ENCODE measurements at places on chromosomes 3 and 15.

DNA sequence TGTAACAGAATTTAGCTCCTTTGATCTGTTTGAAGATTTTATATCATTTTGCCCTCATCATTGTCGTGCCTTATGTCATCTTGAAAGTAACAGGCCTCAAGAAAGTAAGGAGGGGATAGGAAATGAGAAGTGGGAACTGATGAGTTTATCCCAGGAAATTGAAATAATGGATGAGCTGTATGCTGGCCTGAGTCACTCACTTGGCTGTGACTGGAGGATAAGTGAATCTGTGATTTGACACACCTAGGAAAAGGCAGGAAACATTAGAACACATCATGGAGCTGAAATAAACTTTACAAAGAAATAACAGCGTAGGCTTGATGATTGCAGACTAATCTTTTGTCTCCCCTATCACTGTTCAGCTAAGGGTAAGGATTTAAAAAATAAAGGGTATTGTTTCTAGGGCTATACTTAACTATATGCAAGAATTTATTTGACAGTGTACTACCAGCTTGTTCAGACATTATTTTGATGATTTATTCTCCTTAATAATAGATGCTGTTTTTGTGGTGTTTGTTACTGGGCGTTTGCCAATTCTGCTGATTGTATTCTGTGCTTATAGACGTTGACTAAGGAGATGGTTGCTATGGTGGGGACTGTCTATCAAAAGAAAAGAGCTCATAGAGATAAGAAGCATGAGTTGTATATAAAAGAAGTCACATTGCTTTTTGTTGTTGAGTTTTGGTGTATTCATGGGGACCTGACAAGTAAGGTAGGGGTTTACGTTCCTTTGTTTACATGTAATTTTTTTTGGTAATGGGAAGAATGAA, 105.6 kb upstream of the ROPN1 start:
- DNase-seq = no peak

GRCh38 chr15:96165775-96166174, 164.7 kb upstream of the NR2F2 start:
- DNase-seq = no peak

- no peak for DNase-seq
These were observed 44.6 kb downstream of the PLCL2 start for GRCh38 chr3:16929311-16929710.

DNA sequence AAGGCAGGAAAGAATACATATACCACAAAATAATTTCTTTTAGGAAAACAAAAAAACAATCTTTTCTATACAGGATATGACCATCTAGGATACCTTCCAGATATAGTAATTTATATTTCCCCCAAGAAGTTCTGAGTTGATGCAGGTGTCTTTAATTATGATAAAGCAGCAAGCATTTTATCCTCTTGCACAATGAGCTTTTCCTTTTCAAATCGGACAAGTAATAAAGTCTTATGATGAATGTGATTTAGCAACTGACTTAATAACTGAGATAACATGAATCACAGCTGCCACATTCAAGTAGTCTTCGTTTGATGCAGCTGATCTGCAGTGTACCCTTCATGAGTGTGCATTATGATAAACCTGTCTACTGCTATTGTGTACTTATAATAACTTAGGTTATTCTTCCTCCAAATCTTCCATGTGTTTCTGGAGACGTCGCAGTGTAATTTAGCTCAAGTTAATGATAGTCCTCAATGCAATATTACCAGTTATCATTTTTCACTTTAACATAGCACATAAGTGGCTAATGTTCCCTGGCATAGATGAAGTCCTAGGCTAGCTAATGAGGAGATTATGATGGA, 260.3 kb upstream of the MRPL3 start:
- DNase-seq = no peak

DNA sequence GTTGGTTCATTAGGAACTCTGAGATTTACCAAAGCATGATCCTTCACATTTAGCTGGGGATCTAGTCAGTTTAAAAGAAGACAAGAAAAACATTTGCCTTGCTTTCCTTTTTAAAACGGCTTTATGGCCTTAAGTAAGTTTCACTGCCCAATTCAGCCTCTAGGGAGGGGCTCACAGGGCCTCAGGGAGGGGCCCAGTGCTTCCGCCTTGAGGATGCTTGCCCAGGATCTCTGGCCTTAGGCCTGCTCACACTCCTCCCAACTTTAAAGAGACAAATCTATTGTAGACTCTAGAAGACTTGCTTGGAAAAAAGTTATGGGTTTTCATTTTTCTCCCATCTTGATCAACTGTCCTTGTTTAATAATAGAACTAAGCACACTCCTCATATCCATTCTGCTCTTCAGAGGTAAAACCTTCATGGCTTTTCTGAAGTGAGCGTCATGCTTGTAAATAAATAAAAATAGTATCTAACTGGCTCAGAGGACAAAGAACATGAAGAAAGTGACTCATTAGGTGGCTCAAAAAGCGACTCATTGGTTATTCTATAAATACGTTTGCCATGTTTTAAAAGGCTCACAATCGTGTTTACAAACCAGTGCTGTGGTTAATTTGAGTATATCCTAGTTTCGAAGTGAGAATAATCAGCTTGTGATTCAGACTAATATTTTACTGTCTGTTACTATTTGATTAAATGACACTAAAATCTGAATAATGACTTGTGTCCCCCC, 13.7 kb downstream of the PDHB start:
- DNase-seq = no peak

DNA sequence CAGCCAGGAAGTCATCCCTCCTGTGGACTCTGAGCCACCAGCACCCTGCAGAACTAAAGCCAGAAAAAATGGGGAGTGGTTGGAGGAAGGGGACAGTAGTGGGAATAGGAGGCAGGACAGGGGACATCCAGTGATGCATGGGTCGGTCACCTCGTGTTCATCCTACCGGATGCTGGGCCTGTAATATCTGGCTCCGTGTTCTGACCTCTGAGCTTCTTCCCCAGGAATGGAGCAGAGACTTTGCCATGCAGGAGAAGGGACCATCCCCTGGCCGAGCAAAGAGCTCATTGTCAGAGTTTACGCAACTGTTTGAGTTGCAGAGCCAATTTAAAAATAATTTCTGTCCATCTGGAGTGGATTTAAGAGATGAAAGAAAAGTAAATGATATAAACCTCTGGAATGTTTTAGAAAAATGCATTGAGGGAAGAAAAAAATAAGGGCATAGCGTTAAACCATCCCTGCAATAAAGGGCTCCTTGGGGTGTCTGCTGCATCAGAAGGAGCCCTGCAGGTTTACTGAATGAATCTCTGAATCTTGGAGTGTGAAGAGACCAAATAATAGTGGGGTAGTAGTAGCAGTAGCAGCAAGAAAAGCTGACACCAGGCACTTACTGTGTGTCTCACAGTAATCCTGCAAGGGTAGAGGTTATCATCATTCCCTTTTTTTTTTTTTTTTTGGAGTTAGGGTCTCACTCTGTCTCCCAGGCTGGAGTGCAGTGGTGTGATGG, 70.9 kb downstream of the AAGAB start:
- DNase-seq = no peak

- no peak for DNase-seq
These were observed 95.4 kb downstream of the SRGAP3 start for GRCh38 chr3:9153904-9154619.

DNA sequence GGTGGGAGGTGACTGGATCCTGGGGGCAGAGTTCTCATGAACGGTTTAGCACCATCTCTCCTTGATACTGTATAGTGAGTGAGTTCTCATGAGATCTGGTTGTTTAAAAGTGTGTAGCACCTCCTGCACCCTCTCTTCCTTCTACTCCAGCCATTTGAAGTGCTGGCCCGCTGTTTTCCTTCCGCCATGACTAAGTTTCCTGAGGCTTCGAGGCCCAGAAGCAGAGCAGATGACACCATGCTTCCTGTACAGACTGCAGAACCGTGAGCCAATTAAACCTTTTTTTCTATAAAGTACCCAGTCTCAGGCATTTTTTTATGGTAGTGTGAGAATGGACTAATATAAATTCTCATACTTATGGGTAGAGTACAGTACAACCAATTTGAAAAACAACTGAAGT, 123.6 kb upstream of the BHLHE40 start:
- no peak for DNase-seq

DNA sequence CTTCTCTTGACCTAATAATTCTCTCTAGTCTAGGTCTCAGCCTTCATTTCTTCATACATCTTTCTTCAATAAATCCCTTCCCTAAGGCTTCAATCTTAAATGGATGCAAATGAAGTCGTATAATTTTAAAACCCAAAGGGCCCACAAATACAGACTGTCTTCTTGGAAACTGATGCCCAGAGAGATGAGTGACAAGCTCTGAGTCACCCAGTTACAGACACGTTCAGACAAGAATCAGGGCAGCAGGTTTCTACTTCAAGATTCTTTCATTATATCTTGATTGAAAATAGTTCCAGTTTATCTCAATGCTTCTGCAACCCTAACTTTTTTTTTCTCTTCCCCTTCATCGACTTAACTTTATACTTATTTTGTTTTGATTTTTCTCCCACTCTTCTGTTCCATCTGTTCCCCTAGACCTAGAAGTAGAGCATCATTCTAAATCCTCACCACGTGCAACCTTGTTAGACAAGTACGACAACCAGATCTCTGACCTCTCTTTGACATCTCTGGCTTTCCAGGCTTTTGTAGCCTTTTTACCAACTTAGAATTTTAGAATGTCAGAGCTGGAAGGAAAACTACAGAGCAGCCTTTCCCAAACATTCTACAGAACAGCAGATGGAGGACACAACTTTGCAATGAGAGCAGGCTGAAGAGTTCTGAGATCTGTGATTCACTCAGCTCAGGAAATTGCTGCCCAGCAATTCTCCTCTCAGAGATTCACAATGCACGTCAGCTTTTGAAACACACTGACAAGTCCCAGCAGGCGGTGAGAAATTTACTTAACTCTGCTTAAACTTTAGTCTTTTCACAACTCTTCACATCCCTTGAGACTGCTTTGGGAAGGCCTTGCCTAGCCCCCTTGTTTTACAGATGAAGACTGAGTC, 25.3 kb downstream of the NCEH1 start:
- no peak for DNase-seq

GRCh38 chr3:13655061-13655913, 106.4 kb downstream of the FBLN2 start:
- no peak for DNase-seq

GRCh38 chr15:66030650-66031049, 161.4 kb downstream of the RAB11A start:
- DNase-seq = no peak

DNA sequence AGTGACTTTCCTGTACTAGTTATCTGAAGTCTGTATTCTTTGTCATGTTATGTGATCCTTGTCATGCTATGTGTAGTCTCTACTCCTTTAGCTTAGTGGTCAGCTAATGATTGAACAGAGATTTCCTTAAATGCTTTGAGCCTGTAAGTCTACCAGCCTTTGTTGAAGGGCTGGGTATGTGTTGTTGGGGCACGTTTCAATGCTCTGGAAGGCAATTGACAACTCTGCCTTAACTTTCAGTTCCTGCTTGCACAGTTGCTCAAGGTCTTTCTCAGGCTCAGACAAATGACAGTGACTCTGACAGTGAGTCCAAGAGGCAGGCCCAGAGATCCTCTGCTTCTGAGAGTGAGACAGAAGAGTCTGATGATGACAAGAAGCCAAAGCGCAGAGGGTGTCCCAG, 89.3 kb downstream of the CHD2 start:
- DNase-seq = no peak

GRCh38 chr3:50708620-50709019, 33.9 kb downstream of the DOCK3 start:
- no peak for DNase-seq

DNA sequence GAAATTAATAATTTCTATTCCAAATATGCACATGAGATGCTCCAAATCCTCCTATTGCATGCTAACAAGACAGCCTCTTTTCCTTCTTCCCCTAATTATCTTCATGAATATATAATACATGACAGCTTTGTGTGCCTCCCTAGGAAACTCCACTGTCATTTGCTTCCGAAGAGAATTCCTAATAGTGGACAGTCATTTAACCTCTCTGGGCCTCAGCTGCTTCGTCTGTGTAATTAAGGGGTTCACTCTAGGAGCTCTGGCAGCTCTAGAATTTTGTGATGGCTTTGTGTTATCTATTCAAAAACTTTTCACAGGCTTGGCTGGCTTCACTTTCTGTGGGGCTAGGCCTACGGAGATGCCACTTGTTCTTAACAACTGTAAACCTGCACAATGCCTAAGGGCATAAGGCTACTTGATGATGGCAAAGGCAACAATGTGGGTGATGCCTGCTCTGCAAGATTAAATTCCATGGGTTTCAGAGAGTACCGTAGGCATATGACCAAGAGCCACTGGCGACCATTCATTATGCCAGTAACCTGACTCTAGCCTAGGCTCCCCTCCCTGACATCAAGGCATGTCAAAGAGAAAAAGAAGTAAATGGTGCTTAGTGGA, 333.8 kb upstream of the UMPS start:
- no peak for DNase-seq

DNA sequence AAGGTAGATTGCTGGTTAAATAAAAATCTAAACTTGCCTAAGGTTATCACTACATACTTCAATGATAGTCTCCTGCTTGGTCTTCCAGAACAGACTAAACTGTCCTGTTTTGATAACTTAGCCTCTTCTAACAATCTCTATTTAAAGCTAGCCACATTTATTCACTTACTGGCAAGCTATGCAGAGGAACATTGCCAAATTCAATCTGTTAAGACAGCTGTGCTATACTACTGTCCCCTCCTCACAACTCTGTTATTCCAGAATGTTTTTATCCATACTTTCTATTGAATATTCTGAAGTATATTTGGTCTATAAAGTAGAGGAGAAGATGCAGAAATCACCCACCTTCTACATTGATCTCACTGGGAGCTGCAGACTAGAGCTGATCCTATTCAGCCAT, 594.0 kb upstream of the CCDC54 start:
- no peak for DNase-seq

DNA sequence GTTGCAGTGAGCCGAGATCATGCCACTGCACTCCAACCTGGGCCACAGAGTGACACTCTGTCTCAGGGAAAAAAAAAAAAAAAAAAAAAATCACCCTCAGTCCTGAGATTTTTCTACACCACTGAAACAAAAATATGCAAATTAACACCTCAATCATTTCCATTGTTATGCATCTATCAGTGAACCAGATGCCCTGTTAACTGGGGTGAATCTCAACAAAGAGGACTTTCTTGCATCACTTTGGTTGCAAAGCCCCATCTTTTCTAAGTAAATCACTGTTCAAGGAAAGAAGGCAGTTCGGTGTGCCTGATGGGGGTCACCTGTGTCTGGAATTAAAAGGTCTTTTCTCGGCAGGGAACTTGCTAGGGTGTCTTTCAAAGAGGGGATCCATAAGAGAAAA, 421.6 kb downstream of the EPHB1 start:
- no peak for DNase-seq

GRCh38 chr15:73930371-73930770, 4.1 kb downstream of the LOXL1 start:
- DNase-seq = no peak

DNA sequence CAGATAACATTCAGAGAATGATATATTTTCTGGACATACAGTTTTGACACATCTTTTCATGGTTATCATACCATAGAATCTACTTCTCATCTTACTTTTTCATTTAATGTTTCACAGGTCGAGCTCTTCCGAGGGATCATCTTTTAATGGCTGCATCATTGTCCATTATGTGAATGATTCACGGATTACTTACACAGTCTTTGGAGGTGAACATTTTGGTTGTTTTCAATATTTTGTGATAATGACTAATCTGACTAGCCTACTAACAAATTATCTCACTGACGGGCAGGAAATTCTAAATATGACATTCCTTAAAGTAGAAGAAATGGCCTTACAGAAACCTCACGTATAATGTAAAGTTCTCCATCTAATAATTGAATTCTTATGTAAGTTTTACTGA, 209.1 kb upstream of the STRIT1 start:
- no peak for DNase-seq

- DNase-seq = no peak
These were observed 144.5 kb downstream of the MEX3B start for GRCh38 chr15:81901319-81901718.

- DNase-seq = no peak
These were observed 53.1 kb downstream of the TGFBR2 start for GRCh38 chr3:30659270-30660130.
